MCF 10A (cell line): ENCODE measurements at places on chromosomes 4 and X.

DNA sequence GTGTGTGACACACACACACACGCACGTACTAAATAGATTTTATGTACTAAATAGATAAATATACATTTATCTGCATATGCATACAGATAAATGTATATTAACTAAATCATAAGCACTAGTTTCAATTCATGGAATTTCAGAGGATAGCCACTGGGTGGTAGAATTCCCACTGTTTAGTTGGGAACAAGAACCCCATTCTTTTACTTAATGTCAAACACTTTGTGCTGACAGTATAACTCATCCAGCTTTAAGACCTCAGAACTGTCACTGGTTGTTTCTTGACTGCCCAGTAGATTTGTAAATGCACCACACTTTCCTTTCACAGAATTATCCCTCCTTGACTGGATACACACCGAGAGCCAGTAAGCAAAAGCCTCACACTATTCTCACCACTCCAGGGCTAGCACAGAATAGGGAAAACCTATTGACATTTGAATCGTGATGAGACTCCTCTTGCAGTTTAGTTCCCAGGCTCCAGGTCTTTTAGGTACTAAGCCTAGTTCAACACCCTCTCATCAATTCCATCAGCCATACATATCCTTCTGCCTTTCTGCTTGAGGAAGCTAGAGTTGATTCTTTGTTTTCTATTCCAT lies 32.4 kb downstream of the PPARGC1A start:
- DNase-seq: peak; percentile 24

DNA sequence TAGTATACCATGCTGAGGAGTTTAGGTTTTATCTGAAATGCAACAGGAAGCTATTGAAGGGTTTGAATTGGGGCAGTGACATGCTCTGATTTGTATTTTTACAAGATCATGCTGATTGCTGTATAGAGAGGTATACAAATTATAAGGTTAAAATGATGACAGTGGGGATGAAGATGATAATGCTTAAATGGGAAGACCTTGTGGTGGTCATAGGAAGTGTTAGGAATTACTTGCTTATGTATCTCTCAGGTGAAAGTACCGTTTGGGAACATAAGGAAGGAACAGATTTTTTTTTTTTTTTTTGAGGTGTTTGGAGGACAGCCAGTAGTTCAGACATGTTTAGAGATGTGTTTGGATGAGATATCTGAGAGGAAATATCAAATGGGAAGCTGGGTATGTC lies 5.0 kb downstream of the BMP2K start:
- no peak for DNase-seq

GRCh38 chrX:7261672-7262332 lies 113.8 kb upstream of the PUDP start:
- DNase-seq: no peak

GRCh38 chr4:89072921-89073320 lies 15.9 kb upstream of the FAM13A start:
- no peak for DNase-seq

- no peak for DNase-seq
Measured at GRCh38 chr4:568962-569361, 7.1 kb downstream of the TMEM271 start.

- DNase-seq: no peak
Measured at GRCh38 chr4:79017481-79017880, 78.2 kb upstream of the PAQR3 start.

- DNase-seq: peak; percentile 67
Measured at GRCh38 chrX:8971116-8971515, 62.8 kb downstream of the FAM9B start.

- no peak for DNase-seq
Measured at GRCh38 chr4:121477480-121477879, 96.7 kb upstream of the QRFPR start.

GRCh38 chrX:15401378-15401777 lies 17.2 kb upstream of the VEGFD start:
- no peak for DNase-seq

- DNase-seq: no peak
Measured at GRCh38 chrX:119539872-119540271, 25.3 kb downstream of the STEEP1 start.

- DNase-seq: no peak
Measured at GRCh38 chr4:77074381-77074831, 1.4 kb downstream of the CCNI start.

- no peak for DNase-seq
Measured at GRCh38 chr4:7173841-7174449, 18.4 kb upstream of the SORCS2 start.

GRCh38 chr4:144970597-144970996 lies 127.4 kb downstream of the ANAPC10 start:
- no peak for DNase-seq

DNA sequence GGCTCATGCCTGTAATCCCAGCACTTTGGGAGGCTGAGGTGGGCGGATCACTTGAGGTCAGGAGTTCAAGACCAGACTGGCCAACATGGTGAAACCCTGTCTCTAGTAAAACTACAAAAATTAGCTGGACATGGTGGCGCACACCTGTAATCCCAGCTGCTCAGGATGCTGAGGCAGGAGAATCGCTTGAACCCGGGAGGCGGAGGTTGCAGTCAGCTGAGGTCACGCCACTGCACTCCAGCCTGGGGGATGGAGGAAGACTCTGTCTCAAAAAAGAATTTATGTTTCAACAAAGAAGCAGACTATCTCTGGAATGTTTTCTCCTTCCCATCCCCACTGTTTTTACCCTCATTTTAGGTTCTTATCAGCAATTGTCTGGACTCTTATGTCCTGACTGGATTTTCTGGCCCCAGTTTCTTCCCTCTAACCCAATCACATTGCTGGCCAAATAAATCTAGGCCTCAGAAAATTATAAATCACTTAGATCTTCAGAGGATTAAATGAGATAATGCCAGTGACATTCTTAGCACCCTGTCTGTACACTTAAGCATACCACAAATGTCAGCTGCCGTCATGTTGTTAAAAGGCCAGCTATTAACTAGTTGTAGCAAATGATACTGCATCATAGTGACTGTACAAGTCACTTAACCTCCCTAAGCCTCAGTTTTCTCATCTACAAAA lies 44.9 kb upstream of the PRSS48 start:
- DNase-seq: no peak

- DNase-seq: no peak
Measured at GRCh38 chrX:39678914-39679313, 418.8 kb downstream of the BCOR start.

- peak; percentile 63 for DNase-seq
Measured at GRCh38 chr4:147160908-147161513, 215.3 kb upstream of the TTC29 start.

- peak; percentile 34 for DNase-seq
Measured at GRCh38 chr4:11446155-11446811, 17.6 kb upstream of the HS3ST1 start.

GRCh38 chr4:142231787-142232186 lies 595.4 kb downstream of the IL15 start:
- no peak for DNase-seq

- DNase-seq: peak; percentile 58
Measured at GRCh38 chrX:45295259-45295986, 94.7 kb upstream of the DIPK2B start.

GRCh38 chr4:124713185-124713592 lies 657 bp upstream of the ANKRD50 start:
- peak; percentile 76 for DNase-seq

GRCh38 chr4:673349-674091 lies 556 bp downstream of the ATP5ME start:
- DNase-seq: no peak

DNA sequence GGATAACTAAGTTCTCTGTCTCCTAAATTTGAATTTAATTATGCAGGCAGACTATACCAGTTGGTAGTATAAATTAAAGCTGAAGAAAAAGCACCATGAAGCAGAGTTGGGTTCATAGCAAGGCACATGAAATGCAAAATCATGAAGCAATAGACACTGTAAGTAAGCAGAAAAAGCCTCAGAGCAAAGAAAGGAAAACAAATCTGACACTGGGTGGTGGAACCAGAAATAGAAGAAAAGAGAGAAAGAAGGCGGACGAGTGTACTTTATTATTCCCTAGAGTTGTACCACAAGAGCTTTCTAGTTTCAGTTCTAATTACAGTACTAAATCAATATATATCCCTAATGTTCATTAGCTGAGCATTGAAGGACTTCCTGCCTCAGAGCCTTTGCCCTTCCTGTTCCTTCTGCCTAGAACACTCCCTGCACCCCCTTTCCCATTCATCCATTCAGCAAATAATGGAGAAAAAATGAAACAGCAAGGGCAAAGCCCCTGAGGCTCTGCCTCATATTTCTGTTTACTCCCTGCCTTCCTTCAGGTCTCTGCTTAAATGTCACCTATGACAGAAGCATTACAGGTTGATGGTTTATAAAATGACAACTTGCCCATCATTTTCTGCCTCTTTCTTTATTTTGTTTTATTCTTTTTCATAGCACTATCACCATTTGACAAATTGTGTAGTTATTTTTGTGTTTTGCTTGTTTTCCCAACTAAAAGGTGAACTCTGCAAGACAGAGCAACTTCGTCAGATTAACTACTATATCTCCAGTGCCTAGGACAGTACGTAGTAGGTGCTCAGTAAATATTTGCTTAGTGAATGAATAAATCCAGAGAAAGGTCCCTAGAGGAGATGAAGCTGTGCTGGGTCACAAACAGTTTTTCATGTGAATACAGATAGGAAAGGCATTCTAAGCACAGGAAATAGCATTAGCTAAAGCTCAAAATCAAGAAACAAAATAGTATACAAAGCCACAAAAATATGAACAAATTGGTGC lies 154.0 kb upstream of the RASGEF1B start:
- no peak for DNase-seq

DNA sequence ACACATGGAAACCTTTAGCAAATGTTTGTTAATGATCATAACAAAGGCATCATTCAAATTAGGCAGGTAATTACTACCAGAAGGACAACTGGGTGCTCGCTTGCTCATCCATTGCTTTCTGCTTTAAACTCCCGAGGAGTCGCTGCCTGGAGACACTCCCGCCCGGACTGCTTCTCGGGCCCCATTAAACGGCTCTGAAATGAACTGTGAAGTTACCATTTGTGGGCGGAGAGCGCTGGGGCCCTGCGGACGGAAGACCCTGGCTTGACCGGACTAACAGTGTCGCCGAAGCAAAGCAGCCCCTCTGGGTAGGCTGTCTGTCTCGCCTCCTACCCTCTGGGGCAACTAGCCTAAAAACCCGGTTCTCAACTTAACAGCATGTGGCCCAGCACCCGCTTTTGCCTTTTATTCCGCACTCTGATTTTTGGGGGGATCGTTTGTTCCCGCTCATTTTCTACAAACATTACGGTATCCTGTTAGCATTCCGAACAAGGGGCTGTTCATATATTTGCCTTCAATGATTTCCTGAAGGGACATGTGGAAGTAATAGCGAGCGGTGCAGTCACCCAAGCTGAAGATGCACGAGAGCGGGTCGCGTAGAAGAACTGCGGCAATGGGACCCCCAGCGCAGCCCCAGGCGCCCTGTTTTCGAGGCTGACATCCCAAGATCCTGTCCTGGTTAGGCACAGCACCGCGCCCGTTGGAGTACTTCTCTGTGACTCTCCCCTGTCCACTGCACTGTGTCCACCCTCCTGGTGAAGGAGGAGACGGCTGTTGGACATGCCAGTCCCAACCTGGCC lies 1.6 kb upstream of the PDGFRA start:
- DNase-seq: no peak

- no peak for DNase-seq
Measured at GRCh38 chr4:56425518-56425917, 9.9 kb downstream of the PPAT start.

DNA sequence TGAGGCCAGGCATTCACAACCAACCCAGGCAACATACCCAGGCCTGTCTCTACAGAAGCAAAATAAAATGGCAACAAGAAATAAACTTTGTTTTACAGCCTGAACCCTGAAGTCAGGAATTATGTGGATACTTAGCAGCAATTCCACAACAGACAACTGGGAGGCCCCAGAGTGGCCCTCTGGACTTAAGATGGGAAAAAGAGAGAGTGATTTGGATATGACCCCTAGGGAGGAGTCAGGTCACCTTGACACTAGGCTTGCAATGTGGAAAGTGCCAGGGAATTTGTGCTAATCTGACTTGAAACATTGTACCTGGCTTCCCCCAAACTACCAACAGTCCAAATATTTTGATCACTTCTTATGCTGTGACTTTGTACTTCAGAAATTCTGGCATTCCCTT lies 193.1 kb downstream of the PARM1 start:
- DNase-seq: no peak

DNA sequence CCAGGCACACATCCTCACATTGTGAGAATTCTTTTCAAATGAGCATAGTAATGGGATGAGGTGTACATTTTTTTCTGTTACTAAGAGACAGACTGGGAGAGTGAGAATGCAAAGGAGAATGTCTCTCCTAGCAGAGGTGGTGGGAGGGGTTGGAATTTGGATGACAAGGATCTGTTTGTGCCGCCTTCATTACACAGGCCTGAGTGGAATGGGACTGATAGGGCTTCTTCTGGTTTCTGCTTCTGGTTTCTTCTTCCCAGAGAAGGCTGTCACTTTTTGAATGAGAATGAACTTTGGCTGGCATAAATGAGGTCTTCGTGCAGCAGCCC lies 55.4 kb downstream of the C4orf51 start:
- peak; percentile 80 for DNase-seq

GRCh38 chrX:103685396-103685795 lies 1.1 kb downstream of the MORF4L2 start:
- no peak for DNase-seq

- no peak for DNase-seq
Measured at GRCh38 chr4:173520921-173521466, 9.0 kb downstream of the HAND2 start.

GRCh38 chr4:69838977-69839376 lies 21.0 kb downstream of the SULT1E1 start:
- no peak for DNase-seq

GRCh38 chrX:152958047-152958446 lies 35.9 kb downstream of the PNMA5 start:
- no peak for DNase-seq

DNA sequence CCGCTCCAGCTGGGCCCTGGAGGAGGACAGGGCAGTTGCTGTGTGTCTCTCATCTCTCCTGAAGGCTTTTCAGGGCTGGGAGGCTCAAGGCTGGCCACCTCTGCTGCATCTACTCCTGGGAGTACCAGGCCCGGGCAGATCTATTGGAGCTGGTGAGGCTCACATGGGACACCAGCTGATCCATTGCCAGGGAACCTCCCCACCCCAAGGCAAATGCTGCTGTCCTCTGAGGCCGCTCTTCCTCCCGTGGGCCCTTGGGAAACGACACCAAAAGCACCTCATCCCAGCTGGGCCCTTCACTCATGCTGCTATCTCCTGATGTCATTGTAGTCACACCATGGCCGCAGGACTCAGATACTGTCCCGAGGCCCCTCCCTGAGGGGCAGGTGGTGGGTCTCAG lies 3.6 kb downstream of the UBL4A start:
- no peak for DNase-seq

- DNase-seq: no peak
Measured at GRCh38 chrX:55490121-55490520, 473 bp upstream of the USP51 start.
